ENCODE measurements at places on chromosomes 7 and 10.

DNA sequence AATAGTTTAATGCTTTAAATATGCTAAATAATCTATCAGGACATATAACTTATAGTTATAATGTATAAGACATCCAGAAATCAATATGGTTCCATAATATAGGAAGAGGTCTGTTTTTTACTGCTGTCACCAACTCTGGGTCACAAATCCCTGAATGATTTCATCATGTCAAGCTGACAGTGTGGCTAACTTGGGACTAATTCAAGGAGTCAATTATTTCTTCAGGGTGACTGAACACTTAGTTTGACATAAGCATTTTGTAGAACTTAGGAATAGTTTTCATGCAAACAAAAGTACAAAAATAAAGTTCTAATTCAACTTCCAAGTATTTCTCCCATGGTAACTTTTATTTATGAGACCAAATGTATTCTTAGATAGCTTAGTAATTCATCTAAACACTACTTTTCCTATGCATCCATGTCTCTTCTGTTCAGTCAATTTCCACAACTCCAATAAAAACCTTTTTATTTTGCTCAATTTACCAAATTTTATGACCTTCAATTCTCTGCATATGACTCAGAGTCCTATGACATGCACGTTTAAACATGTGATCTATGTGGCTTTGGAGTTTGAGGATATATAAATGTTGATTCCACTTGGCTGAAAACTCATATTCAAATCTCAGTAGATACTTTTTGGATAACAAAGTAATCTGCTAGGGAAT lies 40.3 kb upstream of the GNAT3 start:
- DNase-seq: no peak

DNA sequence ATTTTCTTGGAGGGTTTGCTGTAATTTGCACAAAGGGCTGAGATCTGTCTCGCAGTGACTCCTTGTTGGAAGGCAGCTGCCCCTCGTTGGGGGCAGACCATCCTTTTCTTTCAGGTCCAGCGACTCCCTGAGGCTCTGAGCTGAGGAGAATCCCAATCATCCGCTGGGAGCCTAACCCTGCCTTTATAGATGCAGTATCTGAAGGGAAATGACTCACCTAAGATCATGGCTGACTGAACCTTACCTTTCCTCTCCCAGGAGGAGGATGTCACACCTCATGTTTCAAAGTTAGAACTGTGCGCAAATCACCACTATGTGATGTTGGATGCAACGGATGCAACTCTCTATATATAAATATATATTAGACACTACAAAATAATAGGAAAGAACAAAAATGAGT lies 36.4 kb upstream of the MXI1 start:
- no peak for DNase-seq

GRCh38 chr10:3950676-3951275 lies 165.8 kb upstream of the KLF6 start:
- DNase-seq: no peak

DNA sequence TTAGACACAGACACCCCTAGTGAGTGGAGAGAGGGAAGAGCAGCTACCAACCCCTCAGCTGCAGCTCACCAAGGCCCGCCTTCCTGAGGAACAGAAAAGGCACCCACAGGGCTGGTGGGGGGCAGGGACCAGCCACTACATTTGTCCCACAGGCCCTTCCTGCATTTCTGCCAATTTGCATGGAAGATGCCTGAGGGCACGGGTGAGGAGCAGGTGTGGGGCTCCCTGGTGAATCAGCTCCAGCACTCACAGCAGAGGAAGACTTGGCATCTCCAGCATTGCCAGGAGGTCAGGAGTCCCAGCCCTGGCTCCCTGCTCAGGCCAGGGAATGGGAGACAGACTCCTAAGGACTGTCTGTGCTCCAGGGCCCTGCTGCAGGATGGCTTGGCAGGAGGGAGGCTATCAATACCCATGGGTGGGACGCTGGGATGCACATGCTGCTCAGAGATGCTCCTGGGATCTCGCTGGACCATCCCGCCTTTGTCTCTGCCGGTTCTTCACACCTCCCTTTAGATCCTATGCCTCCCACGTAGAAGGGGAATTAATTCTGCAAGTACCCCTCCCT lies 109.7 kb downstream of the SLIT1 start:
- no peak for DNase-seq
